GM23248 (cell line): ENCODE measurements at places on chromosomes 2 and 18.

- DNase-seq, result no peak
Observed at GRCh38 chr2:21009662-21010225, 34.1 kb downstream of the APOB start.

- no peak for DNase-seq
Observed at GRCh38 chr2:115199966-115200365, 757.5 kb downstream of the DPP10 start.

DNA sequence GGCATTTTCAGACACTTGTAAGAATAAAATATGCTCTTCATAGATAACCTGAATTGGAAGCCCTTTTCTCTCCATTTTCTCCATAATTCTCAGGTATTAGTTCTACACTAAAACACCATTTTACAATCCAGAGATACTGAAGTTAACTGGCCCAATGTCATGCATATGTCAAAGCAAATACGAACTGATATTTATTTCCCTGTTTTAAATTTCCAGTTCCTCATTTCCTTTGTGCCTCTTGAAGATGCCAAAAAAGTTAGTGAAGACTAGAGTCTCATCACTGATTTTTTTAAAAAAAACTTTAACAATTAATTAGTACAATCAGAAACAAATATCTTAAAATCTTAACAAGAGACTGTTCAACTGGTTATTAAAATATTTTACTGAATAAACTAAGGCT lies 52.8 kb upstream of the ITGB6 start:
- no peak for DNase-seq

DNA sequence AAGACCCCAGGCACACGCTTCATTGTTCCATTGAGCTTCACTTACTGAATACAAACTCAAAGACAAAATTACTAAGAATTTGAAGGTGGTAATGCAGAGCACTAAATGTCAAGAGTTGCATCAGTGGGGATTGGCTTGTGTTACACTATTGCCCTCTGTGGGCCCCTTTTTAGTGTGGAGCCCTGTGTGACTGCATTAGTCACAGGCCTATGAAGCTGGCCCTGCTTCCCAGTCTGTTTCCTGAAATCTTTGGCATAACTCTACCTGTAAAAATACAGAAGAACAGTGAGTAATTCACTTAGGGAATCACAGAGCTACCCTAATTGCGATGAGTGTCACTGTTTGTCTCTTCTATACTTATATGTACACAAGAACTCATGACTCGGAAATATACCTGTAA lies 40.0 kb upstream of the STPG4 start:
- DNase-seq, result peak; percentile 80

DNA sequence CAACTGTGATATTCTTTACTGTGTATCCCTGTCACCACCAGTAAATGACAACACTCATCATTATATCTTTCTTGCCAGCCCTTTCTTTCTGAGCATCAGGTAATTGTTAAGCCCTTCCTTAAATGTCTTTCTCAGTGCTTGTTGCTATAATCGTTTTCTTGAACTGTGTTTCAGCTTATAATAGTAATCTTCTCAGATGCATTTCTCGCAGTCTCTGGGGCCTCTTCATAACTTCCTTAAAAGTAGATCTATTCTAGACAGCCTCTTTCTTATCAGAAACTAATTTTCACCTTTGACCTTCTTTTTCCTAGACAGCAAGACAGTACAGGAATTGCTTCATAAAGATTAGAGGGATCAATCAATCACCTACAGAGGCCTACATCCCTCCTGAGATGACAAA lies 648.1 kb downstream of the CPS1 start:
- no peak for DNase-seq

GRCh38 chr2:178692845-178693244 lies 114.4 kb downstream of the TTN start:
- no peak for DNase-seq

- DNase-seq, result no peak
Observed at GRCh38 chr2:128818248-128818647, 499.6 kb upstream of the HS6ST1 start.

- DNase-seq, result no peak
Observed at GRCh38 chr2:218865999-218866398, 6.4 kb downstream of the WNT6 start.

DNA sequence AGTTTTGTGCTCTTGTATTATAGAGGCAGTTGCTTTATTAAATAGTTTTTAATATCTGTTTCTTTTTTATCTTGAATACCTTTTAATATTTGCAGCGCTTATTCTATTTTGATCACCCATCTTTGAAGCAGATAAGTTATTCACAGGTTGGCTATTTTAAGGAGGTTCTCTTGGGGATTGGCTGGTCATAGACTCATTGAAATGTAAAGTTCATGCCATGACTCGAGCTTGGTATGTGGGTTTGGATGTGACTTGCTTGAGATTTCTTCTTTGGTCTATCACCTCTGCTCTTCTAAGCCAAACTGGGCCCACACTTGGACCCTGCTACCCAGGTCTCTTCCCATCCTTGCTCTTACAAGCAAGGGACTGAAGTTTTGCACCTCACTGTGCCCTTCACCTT lies 33.6 kb downstream of the FARP2 start:
- peak; percentile 32 for DNase-seq

DNA sequence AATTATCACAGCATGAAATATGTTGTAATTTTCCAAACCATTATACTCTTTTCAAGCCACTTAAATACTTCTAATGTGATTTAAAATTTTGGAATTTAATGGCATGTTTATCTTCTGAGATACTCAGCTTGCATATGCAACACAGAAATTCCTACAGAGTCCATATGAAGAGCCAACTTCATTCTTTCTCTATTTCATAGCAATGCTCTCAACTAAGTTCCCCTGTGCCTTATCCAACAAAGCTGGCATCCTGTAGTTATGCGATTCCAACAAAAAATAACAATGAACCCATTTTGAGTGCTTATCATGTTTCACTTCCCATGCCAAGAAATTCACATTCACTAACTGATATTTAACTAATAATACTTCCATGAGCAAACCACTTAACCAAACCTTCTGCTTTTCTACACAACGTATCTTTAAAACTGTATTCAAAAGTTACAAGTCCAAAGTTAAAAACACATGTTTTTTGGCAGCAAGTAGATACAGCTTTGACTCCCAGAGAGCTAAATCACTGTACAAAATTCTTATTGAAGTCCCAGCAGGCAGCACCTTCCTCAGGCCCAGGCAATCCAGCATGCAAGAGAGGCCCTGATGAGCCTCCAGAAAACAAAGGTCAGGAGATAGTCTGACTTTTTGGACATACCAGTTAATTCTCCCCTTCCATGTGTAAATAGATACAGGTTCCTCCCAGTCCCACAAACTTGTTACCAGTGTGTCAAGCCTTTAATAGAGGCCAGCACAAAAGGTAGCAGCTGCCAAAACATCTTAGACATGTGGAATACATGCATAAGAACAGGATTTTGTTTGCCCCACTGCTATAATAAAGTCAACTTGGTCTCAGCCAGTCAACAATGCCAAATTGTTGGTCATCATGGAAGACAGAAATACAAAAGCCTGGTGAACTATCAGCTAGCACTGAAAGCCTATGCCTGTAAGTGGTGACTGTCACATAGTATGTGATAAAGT lies 113.1 kb upstream of the WDR75 start:
- DNase-seq, result peak; percentile 38

GRCh38 chr2:157845081-157845480 lies 31.0 kb downstream of the ACVR1 start:
- no peak for DNase-seq

GRCh38 chr2:230043461-230043860 lies 25.3 kb downstream of the SLC16A14 start:
- DNase-seq, result no peak

GRCh38 chr2:51722311-51722710 lies 690.4 kb upstream of the NRXN1 start:
- DNase-seq, result peak; percentile 32

GRCh38 chr2:169736902-169737301 lies 3.3 kb downstream of the KLHL23 start:
- no peak for DNase-seq

GRCh38 chr2:61295981-61296380 lies 134.0 kb downstream of the C2orf74 start:
- no peak for DNase-seq

GRCh38 chr2:47265751-47266231 lies 110.7 kb upstream of the STPG4 start:
- no peak for DNase-seq

DNA sequence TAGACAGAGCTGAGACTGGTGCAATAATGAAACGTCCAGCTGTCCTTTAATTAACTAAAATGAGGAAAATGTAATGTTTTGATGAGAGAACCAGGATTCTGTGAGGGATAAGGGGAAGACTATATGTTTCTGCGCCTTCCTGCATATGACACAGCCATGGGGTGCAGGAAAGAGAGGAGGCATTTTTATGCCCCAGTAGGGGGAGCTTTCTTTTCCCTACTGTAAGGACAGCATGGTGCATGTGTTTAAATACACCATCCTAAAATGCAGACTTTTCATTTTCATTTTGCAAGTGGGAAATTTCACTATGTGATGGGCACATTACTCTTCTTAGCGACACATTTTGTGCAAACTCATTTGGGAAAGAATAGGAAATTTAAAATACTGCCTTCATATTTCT lies 446.1 kb downstream of the ARHGAP15 start:
- DNase-seq, result peak; percentile 24

- DNase-seq, result peak; percentile 95
Observed at GRCh38 chr2:178241844-178242551, 47.7 kb downstream of the OSBPL6 start.

- DNase-seq, result peak; percentile 55
Observed at GRCh38 chr2:9021563-9022211, 18.2 kb upstream of the MBOAT2 start.

- DNase-seq, result peak; percentile 66
Observed at GRCh38 chr2:23926290-23926749, 603 bp downstream of the ATAD2B start.

- DNase-seq, result no peak
Observed at GRCh38 chr2:205287316-205287715, 395.0 kb upstream of the NRP2 start.

DNA sequence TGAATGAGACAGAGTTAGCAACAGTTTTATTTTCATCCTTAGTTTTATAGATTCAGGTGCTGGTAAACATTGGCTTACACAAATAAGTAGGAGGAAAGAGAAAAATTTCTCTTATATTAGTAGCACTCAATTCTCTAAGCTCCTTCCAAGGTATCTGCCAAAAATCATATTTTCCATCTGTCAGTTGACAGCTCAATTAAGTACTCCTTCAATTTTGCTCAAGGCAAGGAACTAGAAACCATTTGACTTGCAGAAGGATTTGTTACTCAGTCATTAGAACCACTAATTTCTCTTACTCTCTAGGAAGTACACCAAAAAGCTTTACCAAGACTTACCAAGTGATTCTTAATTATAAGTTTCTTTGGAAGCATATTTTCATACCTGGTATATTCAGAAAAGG lies 101.4 kb upstream of the ATP8B1 start:
- no peak for DNase-seq

DNA sequence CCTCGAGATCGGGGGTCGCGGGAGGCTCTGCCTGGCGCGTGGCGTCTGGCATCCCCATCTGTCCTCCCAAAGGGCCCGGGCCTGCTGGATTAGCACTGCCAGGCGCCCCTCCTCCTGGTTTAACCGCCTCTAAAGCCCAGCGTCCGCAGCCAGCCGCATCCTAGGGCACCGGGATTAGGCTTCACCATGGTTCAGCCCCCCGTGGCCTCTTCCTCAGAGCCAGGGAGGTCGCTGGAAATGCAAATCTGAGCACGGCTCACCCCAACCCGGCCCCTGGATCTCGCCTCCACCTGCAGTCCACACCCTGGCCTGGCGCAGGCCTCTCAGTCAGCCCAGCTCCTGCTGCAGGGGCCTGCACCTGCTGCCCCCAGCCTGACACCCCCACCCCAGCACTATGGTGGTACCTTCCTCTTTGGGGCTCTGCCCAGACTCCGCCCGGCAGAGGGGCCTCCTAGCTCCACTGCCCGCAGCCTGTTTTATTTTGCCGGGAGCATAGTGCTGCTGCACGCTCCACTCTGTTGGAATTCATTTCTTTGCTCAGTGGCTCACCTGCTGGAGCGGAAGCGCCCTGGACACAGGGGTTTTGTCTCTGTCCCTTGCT lies 13.2 kb downstream of the PRELID3A start:
- peak; percentile 29 for DNase-seq
